Diencephalon (tissue), 1 donor: ENCODE measurements at places on chromosomes 5 and 9. TPM values are rescaled to one million over a fixed set of nuclear protein-coding genes. Genes with fewer than 3 reads are reported as not detected.

Gene FREM1
- total RNA-seq, result 3.5 TPM

Gene GPR151
- total RNA-seq, result 0.46 TPM

Gene SCGB3A2
- total RNA-seq, result not detected

Gene MBLAC2
- total RNA-seq, result 29.5 TPM

Gene OR1J1
- not detected for total RNA-seq

Gene GABRA1
- 76.6 TPM for total RNA-seq

Gene TMEM38B
- total RNA-seq, result 20.1 TPM

Gene ISCA1
- 93.4 TPM for total RNA-seq
